CD4-positive, alpha-beta T cell treated with Interleukin-1 beta for 1 hour (primary cell): ENCODE measurements at places on chromosomes 12 and 14.

DNA sequence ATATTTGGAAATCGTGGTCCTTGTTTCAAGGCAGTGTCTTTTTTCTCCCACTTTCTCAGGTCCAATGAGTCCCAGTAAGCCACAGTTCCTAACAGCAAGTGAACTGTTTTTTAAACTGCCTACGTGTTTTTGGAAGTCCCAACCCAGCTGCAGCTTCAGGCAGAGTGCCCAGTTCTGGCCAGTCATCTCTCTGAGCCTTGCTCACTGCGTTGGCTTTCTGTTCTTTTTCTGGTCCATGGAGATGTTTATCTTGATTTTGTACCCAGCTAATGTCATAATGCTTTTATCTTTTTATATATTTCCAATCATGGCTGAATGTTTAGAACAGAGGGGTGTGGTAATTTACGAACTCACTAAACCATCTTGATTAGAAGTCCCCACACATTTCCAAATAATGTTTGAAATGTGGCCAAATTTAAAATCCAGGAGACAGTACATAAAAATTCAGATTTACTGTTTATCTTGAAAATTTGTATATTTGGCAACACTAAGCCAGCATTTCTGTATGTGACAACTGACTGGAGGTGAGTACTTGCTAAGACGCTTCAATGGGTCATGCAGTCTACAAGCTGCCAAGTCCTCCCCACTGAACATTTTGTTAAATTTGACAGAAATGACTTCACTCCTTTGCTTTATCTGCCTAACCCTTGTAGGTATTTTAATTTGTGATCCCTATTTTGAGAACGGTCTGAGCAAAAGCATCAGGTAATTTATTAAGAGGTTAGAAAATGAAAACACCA lies 46.1 kb upstream of the OTOGL start:
- DNase-seq = no peak

DNA sequence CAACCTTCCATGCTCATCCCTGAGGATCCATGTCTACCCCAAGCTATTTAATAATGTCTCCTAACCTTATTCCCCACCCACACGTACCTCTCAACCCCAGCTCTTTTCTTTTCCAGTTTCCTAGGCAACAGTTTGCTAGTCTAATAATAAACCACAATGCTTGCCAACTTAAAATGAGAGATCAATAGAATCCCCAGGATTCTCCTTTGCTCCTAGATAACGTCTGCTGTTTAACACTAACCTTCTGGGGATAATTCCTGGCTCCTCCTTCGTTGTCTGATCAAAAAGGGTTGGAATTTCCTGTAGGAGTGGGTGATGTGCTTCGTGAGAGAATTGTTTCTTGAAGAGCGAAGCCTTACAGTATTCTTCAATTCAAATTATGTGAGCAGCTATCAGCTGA lies 42.2 kb upstream of the DBX2 start:
- no peak for DNase-seq

DNA sequence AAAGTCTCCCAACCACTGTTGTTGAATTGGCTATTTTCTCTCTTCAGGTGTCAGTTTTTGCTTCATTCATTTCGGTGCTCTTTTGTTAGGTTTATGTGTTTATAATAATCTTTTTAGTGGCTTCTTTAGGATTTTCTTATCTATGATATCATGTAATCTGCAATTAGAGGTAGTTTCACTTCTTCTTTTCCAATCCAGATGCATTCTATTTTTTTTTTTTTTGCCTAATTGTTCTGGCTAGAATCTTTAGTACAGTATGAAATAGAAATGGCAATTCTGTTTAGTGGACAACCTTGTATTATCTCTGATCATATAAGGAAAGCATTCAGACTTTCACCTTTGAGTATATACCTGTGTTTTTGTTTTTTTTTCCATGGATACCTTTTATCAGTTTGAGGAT lies 17.4 kb downstream of the CNOT2 start:
- no peak for DNase-seq

GRCh38 chr12:52691076-52691840 lies 11.1 kb upstream of the KRT1 start:
- DNase-seq = peak; percentile 42

DNA sequence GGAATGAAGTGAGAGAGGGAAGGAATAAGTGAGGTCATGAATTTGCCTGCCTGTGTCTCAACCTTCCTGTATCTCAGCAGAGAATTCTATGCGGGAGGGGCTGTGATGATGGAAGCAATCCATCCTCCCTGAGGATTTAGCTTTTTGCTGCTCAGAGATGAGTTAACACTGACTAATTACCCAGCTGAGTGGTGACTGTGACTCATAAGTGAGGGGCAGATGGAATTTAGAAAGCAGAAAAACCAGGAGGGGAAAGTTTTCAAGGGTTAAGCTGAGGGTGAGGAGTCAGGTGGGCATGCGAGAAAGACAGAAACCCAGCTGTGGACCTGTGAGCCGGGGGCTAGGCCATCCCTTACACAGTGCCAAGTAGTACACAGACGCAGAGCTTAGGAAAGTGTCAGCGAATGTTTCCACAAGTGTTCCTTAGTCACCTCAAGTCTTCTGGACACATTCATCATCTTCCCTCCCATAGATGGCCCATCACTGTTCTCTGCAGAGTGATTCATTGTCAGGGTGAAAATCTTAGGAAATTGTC lies 277.9 kb downstream of the IPO8 start:
- no peak for DNase-seq

DNA sequence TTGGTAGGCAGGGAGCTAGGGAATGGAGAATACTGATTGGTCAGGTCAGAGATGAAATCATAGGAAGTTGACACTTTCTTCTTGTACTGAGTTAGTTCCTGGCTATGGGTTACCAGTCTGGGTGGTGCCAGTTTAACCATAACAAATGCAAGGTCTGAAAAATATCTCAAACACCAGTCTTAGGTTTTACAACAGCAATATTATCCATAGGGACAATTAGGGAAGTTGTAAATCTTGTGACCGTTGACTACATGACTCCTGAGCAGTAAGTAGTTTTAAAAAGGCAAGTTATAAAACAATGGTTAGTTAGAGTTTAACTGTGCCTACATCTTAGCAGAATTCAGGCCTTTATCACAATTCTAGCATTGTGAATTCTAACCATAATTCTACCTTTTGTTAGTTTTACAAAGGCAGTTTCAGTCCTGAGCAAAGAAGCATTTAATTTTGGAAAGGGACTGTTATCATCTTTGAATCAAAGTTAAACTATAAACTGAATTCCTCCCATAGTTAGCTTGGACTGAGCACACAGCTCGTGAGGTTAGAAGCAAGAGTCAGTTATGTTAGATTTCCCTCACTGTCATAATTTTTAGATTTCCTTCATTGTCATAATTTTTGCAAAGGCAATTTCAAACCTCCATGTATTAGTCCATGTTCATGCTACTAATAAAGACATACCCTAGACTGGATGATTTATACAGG lies 19.7 kb upstream of the MON2 start:
- DNase-seq = no peak

DNA sequence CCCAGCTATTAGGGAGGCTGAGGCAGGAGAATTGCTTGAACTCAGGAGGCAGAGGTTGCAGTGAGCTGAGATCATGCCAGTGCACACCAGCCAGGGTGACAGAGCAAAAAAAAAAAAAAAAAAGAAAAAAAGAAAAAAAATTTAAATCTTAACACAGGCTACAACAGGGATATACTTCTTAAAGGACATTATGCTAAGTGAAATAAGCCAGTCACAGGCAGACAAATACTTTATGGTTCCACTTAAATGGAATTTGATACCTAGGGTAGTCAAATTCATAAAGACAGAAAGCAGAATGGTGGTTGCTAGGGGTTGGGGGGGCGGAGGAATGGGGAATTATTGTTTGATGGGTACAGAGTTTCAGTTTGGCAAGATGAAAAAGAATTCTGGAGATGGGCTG lies 14.8 kb upstream of the PPTC7 start:
- DNase-seq = no peak

GRCh38 chr14:60274448-60274847 lies 25.4 kb downstream of the PPM1A start:
- no peak for DNase-seq
